ENCODE measurements at places on chromosomes 4 and X. TPM values are rescaled to one million over a fixed set of nuclear protein-coding genes. Genes with fewer than 3 reads are reported as not detected.

BGN gene
- not detected for total RNA-seq

RHOXF2B gene
- total RNA-seq: not detected

CXorf49 gene
- not detected for total RNA-seq

MAGEC1 gene
- total RNA-seq: not detected

PAGE2 gene
- not detected for total RNA-seq

PF4V1 gene
- total RNA-seq: not detected
